Activated T-helper 1 cell treated with anti-CD3 and anti-CD28 coated beads, Interleukin-2, amount 50 U/mL, for 16 hours (primary cell): ENCODE measurements at places on chromosomes 3 and 15.

DNA sequence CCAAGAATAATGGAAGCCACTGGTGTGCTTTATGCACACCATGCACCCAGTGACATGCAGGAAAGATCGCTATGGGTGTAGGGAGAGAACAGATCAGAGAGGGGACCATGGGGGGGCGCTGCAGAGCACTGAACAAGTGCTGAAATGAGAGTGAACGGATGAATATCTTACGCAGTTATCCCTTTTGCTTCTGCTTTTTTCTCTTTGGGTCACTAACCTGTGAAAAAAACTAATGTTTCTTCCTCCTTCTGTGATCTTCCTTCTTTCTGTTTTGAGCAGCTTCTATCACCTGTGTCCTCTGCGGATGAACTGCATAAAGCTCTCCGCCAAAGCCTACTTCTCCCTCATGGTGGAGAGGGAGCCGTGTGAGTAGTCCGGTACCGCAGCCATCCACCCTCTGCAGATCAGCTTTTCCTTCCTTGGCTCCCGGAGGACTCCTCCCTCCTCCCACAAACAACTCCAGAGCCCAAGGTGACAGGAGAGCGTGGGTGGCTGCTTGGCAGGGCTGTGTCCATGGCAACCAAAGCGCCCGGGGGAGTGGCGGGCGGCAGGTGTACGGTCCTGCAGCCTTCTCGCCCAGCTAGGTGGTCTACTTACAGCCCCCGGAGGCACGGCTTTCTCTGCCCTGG is 106.2 kb downstream of the DGKG start:
- DNase-seq, result no peak

DNA sequence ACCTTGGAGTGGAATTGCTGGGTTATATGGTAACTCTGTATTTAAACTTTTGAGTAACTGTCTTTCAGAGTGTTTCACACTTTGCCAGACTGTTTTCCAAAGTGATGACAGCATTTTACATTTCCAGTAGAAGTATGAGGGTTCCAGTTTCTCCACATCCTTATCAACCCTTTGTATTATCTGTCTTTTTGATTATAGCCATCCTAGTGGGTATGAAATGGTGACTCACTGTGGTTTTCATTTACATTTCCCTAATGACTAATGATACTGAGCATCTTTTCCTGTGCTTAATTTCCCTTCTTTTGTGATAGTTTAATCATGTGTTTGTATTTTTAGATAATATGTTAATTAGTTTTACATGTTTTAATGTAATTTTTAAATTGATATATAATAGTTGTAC is 138.1 kb upstream of the DAZL start:
- no peak for DNase-seq

- no peak for DNase-seq
These were observed 147.7 kb downstream of the CD47 start for GRCh38 chr3:107942951-107943749.

- no peak for DNase-seq
These were observed 184.2 kb upstream of the STAC start for GRCh38 chr3:36196058-36196457.

DNA sequence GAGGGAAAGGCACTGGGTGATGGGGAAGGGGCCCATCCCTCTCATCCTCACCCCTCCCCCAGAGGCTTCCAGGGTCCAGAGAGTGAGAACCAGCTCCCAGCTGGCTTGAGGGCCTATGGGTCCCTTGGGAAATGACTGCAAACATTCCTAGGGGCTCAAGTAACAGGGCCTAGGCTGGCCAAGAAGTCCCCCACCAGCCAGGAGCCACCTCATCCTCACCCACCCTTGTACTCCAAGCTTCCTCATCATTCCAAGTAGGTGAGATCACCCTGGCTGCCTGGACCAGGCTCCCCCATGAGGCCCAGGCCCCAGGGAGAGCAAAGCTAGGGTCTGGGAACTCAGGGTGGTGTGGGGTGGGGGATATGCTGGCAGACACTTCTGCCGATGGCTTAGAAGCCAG is 14.8 kb downstream of the LOXL1 start:
- no peak for DNase-seq
